ENCODE measurements at places on chromosomes 5 and 9.

DNA sequence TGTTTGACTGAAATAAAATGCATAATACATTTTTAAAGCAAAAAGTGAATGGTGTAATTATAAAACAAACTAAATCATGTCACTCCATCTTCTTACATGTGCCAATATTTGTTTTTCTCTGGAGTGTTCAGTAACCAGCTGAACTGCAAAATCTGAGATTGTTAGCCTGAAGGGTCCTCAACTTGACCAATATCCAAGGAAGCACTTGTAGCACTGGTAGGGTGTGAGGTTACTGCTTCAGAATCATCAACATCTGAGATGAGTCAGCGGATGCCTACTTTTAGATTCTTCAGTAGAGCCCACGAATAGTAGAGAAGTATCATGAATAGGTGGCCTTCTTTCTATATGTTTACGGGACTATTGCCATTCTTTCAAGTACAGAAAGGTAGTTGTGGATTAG lies 226.7 kb downstream of the TLE4 start:
- no peak for DNase-seq

DNA sequence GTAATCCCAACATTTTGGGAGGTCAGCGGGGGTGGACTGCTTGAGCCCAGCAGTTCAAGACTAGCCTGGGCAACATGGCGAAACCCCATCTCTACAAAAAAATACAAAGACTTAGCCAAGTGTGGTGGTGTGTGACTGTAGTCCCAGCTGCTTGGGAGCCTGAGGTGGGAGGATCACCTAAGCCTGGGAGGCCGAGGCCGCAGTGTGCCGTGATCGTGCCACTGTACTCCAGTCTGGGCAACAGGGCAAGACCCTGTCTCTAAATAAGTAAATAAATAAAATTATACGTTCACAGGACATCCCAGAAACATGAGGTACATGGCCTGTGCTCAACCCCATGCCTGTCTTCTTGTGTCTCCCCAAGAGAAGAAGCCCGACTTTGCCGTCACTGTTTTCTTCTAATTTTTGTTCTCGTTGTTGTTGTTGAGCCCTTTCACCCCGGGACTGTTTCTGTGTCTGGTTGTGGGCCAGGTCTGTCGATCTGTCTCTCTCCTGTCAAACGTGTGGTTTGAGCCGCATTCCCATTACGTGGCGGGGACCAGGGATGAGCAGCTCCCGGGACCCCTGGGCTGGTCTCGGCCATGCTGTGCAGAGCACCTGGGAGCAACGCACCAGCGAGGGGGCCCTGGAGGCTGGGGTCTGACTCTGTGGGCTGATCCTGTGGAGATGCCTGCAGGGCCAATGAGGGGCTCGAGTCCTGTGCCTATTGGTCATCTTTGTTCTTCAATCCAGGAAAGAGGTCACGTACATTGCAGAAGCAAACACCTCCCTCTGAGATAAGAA lies 32.2 kb downstream of the NACC2 start:
- no peak for DNase-seq

- no peak for DNase-seq
Measured at GRCh38 chr5:57779383-57780223, 297.0 kb upstream of the ACTBL2 start.

DNA sequence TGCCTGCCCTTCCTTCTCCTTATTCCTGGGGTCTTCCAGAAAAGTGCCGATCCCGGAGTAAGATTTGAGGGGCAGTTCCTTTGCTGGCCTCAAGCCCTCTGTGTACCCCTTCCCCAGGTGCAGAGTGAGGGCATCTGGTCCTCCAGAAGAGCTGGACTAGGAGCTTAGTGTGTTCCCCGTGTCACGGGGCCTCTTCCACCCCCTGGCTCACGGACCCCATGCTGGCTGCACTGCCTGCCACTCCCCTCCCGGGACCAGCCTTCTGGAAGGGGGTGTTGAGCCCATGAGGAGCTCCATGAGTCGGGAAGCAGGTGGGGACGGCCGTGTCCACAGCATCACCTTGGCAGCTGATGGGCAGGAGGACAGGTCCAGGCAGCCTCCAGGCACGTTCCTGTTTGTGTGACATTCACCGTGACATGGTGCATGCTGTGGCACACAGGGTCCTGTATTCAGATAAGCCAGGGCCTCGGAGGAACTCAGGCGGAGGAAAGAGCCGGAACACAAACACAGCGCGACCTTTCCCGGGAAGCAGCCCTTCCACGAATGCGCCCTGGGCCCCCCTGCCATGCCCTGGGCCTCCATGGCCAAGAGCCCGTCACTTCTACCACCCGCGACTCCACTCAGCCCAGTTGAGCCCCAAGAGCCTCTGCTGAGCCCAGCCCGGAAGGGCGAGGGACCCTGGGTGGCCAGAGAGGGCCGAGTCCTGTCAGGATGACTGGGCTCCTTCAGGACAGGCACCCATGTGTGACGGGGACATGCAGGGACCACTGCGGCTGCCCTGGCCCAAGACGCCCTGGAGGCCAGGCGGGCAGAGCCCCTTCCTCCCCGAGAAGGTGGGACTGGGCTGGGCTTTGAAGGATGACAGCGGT lies 5.9 kb upstream of the LCN1 start:
- no peak for DNase-seq

DNA sequence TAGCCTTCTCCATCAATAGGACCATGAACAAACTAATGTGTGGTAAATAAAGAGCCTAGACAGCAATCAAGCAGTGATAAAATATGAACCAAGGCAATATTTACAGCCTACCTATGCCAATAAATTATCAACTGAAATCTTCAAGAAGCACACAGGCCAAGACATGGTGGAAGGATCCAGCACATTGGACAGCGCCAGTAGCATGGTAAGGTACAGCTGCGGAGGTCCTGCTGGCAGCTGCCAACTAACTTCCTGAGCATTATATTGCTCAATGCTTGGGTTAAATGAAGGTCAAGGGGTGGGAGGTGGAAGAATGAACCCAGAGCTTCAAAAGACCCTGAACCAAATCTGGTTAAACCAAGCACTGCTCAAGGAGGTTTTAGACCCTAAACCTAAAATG lies 16.5 kb upstream of the SPDL1 start:
- no peak for DNase-seq

- no peak for DNase-seq
Measured at GRCh38 chr9:117151716-117152115, 263.1 kb downstream of the ASTN2 start.

DNA sequence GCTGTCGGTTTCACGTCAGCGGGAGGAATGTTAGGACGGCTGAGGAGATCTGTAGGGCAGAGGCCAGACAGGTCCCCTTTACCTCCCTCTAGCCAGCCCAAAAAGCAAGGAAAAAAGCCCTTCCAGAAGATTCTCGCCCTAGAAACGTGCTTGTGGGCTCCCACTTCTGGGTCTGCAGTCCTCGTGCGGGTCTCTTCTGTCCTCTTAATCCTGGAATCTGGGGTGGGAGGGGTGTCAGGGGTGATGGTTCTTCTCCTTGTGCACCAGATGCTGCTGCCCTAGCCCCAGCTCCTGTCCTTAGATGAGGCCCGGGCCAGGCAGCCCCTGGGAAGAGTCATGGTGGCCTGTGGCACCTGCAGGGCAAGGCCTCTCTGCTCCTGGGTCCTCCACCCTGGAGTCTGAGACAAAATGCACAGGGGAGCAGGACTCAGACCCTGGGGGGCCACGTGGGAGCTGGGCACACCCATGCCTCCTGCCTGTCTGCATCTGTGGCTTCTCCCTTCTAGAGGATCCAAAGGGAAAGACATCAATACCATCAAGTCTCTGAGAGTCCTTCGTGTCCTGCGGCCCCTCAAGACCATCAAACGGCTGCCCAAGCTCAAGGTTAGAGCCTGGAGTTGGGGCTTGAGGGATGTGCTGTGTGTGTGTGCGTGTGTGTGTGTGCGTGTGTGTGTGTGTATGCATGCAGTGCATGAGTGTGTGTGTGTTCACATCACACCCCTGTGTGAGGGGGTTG lies 174.2 kb downstream of the CACNA1B start:
- DNase-seq, result no peak

DNA sequence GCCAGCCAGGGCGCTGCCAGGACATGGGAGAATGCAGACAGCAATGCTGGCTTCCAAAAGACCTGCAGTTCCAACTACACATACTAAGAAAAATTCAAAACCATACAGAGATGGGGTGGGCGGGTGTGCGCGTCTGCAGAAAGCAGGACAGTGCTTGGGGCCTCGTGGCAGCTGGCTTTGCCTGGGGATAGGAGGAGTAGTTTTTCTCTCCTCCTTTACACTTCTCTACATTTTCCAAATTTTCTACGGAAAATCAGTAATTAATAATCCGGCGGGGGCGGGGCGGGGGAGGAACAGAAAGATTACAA lies 43.6 kb upstream of the SARDH start:
- no peak for DNase-seq

DNA sequence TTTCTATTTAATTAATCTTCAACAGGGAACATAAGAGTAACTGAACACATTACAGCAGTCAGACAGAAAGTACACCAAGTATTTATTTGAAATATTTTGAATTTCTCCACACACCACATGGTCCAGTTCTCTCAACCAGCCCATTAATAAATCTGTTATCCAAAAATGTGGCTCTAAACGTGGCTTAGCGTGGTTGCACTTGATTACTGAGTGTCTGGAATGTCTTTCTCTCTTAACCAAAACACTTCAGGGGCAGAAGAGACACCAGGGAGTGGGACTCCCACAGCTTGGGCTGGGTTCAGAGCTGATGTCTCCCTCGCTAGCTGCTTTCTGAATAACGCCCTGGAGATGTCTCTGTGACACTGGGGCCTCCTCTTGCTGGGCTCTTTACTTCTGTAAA lies 52.6 kb upstream of the FANCC start:
- no peak for DNase-seq

- no peak for DNase-seq
Measured at GRCh38 chr9:135502873-135503321, 2.4 kb downstream of the MRPS2 start.

- DNase-seq, result no peak
Measured at GRCh38 chr9:87950765-87951488, 23.4 kb downstream of the CDK20 start.

- DNase-seq, result no peak
Measured at GRCh38 chr9:37163299-37163698, 42.9 kb downstream of the ZCCHC7 start.

DNA sequence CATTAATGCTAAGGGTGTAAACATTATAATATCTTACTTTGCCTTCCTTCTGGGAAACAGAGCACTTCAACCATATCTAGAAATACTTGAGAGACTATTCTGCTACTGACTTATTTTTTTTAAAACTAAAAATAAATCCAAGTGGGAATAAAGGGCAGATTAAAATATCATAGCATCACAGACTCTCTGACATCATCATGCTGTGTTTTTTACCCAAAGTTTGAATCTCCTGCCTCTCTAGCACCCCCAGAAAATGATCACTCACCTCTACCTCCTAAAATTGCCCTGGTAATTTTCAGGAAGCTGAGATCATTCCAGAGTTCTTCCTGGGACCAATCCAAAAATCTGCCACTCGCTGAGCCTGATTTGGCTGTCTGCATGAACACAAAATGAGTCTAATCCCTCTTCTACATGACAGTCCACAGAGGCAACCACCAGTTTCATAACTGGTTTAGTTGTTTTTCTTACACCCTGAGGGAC lies 813.8 kb upstream of the DMAC1 start:
- DNase-seq, result no peak

DNA sequence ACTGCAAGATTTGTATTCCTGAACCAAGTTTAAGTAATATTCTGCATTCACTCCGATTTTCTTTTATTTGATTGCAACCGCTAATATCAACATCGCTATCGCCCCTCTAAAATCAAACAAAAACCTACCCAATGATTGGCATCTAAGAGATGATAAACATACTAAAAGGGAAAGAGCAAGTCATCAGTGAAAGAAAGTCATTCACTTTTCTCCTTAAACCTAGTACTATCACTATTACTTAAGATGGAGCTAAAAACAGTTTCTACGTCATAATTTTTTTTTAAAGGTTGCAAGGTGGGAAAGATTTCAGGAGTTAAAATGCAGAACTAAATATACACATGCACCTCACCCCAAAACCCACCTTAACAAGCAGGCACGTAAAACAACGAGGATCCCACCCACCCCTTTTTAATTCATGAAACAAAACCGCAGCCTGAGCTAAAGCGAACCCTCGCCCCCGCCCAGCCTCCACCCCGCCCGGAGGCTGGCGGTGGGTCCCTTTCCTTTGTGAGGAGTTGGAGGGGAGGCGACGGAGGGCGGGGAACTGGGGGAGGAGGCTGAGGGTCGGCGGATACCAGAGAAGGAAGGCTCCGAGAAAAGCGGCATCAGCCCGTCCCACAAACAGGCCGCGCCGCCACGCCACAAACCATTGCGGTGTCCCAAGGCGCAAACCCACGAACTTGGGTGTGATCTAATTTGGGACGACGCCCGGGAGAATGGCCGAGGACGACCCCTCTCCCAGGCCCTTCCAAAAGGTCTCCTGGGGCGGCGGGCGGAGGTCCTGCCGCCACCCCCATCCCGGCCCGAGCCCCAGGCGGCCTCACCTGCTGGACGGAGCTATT lies 861 bp downstream of the UBQLN1 start:
- peak; percentile 54 for DNase-seq

- DNase-seq, result no peak
Measured at GRCh38 chr5:163489055-163489744, 16.2 kb upstream of the MAT2B start.

DNA sequence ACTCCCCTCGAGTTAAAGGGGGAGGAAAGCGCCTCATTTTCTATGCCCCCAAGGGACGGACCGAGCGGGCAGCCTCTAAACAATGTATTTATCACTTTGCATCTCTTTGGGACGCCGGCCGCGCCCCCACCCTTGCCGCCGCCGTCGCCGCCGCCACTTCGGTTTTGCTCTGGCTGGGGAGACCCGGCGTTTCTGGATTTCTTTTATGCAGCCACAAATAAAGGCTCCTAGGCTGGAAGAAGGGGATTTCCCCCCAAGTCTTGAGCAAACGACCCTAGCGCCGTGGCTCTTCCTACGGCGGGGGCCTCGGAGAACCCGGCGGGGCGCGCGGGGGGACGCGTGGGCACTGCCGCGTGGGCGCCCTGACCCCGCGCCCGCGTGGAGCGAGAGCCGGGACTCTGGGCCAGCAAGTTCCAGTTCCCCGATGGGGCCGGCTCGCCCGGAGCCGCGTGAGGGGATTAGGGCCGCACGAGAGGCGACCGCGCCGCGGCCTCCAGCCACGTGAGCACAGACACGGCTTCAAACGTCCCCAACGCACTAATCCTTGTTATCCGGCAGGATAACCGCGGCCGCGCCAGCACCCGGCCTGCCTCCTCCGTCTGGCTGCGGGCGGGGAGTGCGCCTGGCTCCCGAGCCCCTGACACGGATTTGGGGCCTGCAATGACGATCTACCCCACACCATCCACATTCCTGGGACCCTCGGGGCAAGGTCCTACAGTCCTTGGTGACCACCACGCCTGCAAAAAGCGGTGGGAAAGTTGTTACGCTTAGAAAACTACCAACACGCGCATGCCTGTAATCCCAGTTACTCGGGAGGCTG lies 7.9 kb upstream of the NEUROG1 start:
- DNase-seq, result no peak

- no peak for DNase-seq
Measured at GRCh38 chr9:32326146-32326545, 58.3 kb upstream of the ACO1 start.

DNA sequence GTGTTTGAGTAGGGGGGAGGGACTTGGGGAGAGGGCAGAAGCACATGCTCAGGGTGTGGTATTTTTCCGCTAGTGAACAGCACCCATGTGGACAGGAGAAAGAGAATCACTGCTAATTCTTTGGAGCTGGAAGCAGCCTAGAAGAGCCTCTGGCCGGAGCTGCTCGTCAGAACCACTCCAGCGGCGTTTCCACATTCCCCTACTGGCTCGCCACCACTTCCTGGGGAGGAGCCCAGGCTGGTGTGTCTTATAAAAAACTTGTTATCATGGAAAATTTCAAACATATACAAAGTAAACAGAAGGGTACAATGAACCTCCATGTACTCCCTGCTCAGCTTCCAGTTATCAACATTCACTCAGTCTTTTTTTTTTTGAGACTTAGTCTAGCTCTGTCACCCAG lies 26.7 kb downstream of the LHX2 start:
- DNase-seq, result no peak

- no peak for DNase-seq
Measured at GRCh38 chr5:14036514-14036913, 92.0 kb upstream of the DNAH5 start.
